ENCODE measurements at places on chromosomes 6 and 20. TPM values are rescaled to one million over a fixed set of nuclear protein-coding genes. Genes with fewer than 3 reads are reported as not detected.

GRCh38 chr6:104625536-104625935, 234.2 kb downstream of the HACE1 start:
- DNase-seq, result no peak

GRCh38 chr20:51715163-51715855, 52.9 kb downstream of the ATP9A start:
- no peak for DNase-seq

- no peak for DNase-seq
Measured at GRCh38 chr6:80003826-80004172, 650 bp upstream of the TTK start.

GRCh38 chr6:129644567-129645015, 65.4 kb downstream of the ARHGAP18 start:
- DNase-seq, result peak; percentile 76

The SLC44A4 gene
- 0.05 TPM for total RNA-seq

The LIME1 gene
- total RNA-seq, result 10.8 TPM
